Inflammatory macrophage treated with lipopolysaccharide for 1 hour (primary cell): ENCODE measurements at places on chromosomes 11 and 22.

DNA sequence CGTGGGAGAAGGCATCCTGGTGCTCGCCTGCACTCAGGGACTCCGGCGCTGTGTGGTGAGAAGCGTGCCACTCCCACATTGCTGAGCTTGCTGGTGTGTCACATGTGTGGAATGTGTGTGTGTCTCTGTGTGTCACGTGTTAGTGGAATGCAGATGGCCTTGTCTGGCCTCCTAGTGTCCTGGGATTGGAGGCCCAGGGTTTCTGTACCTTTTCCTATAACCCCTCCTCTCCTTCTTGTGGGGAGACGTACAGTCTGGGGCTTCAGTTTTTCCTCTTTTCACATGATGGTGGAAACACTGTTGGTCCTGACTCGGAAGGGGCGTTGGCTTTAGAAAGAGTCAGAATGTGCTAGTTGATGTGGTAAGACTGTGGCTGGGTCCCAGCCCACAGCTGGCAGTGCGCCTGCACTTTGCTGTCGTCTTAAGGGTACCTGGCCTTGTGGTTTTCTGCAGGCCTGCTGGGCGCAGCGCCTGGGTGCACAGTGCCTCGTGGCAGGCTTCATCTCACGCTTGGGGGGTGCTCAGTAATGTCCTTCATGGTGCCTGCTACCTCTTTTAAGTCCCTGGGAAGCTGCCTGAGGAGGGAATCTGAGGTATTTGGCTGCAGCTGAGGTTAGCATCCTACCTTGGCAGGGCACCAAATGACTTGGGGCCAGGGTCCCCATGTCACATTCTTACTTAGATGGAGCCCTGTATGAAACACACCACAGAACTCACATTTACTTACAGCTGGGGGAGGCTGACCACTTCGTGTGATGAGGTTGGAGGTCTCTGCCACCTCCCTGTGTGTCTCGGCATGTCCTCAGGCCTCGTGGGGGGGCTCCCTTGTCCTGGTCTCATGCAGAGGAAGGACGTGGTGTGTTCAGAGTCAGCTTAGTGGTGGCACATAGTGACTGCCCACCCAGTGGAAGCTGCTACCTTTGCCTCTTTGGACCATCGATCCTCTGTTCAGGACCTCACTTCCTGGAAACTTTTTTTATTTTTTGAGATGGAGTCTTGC lies 61.9 kb downstream of the MED15 start:
- DNase-seq: no peak

GRCh38 chr11:12157241-12157661 lies 46.9 kb downstream of the MICAL2 start:
- peak; percentile 75 for DNase-seq

- no peak for DNase-seq
These were observed 114.1 kb upstream of the CLPB start for GRCh38 chr11:72548463-72548862.

- DNase-seq: no peak
These were observed 13.7 kb downstream of the EHD1 start for GRCh38 chr11:64864473-64865285.

DNA sequence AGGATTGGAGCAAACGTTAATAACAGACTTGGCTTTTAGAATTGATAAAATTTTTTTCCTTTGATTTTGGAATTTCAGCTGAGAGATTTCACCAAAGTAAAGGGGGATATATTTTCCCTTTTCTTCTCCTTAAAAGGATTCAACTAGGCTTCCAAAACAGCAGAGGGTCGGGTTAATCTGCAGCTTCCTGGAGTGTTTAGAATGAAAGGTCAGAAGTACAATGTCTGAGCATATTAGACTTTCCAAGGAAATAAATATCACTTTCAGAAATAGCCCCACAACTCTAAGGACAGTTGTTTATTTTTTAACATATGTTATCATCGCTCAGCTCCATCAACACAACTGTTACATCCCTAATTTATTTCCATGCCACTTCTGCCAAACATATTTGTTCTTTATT lies 1532.9 kb upstream of the RAG2 start:
- DNase-seq: no peak

DNA sequence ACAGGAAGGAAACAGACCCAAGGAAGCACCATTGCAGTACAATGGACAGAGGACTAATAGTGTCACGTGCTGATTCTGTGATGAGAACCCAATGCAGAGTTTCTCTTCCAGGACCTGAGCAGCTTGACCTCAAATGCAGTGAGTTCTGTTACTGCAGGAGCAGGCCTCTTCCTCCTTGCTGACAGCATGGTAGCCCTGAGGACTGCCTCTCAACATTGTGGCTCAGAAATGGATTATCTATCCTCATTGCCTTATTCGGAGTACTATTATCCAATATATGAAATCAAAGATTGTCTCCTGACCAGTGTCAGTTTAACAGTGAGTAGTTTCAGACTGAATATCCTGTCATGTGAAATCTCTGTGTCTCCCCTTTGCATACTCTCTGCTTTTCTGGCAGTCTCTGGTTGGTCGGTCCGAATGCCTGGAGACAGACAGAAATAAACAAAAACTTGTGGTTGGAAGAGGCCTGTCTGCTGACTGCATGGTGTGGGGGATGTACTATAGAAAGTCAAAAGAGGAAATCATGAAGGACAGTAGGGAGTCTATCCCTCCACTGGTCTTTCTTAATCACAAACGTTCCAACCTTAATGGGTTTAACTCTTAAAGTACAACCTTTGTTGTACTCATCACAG lies 6.9 kb upstream of the MS4A14 start:
- DNase-seq: peak; percentile 63

DNA sequence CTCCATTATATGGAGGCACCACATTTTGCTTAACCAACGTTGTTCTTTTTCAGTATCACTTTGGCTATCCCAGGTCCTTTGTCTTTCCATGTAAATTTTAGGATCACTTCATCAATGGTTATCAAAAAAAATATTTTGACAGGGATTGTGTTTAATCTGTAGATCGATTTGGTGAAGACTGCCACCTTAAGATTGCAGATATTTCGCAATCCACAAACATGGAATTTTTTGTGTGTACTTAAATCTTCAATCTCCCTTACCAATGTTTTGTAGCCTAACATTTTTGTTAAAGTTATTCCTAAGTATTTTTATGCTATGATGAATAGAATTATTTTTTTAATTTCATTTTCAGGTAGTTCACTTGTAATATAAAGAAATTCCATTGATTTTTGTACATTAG lies 18.6 kb downstream of the PLAAT5 start:
- DNase-seq: no peak

DNA sequence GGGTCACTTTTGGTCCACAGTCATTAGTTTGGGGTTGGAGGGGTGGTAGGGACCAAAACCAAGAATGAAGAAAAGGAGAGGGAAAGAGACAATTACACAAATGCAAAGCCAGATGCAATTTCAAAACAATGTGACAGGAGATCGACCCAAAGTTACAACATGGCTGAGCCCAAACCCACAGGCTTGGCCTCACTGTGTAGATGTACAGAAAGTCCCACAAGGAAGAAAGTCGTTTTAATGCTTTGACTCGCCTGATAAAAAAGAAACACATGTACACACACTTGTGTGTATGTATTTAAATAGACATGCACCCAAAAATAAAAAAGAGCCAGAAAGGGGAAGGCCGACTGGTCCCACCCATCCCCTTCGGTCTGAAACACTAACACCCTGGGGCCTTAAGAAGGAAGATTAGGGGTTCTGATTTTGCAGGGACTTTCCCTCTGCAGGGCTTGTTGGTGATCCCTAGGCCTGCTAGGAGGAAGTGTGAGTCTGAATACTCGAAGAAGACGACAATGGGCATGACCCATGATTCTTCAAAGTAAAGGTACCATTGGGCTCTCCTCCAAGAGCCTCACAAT lies 104.1 kb downstream of the ETS1 start:
- peak; percentile 50 for DNase-seq

DNA sequence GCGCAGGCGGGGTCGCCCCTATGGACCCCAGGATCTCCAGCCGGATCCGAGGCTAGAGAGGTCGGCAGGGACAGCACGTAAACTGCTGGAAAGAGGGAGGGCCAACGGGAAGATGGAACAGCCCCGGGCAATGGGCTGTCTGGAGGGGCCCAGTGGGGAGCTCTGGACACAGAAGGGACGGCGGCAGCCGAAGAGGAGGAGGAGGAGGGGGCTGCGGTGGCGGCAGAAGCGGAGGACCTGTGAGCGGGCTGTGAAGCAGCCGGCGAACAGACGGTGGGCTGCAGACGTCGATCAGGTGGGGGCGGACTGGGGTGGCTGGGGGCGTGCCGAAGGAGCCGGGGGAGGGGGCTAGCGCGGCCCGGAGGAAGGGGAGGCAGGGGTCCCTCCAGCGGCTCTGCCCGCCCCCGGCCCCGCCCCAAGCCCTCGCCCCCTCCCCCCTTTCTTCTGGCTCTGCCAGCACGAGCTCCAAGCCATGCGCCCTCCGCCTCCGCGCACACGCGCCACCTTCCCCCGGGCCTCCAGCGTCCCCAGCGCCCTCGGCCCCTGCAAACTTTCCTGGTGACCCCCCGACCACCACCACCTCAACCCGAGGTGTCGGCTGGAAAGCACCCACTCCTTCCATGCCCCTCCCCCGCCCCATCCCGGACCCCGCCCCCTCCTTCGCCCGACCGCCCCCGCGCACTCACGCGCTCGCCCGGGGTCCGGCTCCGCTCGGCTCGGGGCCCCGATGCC lies 432 bp downstream of the TNKS1BP1 start:
- DNase-seq: no peak

- no peak for DNase-seq
These were observed 201.2 kb upstream of the E2F8 start for GRCh38 chr11:19441752-19442553.

DNA sequence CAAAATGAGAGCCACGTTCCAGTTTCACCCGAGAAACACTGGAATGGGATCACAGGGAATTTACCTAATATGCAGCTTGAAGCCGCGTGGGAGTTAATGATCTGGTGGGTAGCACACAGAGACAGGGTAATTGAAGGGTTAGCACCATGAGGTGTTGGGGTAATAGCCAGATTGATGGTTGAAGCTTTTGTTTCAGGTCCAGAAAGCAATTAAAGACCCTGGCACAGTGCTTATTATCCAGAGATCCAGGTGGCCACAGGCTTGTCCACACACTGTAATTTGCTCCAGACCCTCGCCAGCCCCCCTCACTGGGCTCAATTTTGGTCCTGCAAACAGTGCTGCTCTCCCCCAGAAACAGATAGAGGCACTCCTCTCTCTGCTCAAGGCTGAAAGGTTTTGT lies 282.5 kb upstream of the ISX start:
- no peak for DNase-seq

DNA sequence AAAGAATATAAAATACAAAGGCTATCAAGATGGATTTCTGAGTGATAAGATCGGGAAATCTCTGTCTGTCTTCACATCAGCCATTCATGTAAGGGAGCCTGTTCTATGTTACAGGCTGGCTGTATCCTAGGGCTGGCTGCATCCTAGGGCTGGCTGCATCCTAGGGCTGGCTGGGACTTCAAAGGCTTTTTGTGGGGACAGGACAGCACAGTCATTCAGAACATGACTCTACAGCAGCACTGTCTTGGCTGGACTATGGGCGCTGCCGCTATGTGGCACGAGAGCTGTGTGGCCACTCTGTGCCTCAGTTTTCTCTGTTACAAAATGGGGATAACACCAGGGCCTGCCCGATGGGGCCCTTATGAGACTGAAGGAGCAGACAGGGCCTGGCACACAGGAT lies 10.2 kb downstream of the ADAMTS8 start:
- DNase-seq: no peak
